GM04503 (cell line): ENCODE measurements at places on chromosomes 3 and 15.
A peak's percentile ranks its signal among the peaks of the same experiment; 100 is the strongest.

DNA sequence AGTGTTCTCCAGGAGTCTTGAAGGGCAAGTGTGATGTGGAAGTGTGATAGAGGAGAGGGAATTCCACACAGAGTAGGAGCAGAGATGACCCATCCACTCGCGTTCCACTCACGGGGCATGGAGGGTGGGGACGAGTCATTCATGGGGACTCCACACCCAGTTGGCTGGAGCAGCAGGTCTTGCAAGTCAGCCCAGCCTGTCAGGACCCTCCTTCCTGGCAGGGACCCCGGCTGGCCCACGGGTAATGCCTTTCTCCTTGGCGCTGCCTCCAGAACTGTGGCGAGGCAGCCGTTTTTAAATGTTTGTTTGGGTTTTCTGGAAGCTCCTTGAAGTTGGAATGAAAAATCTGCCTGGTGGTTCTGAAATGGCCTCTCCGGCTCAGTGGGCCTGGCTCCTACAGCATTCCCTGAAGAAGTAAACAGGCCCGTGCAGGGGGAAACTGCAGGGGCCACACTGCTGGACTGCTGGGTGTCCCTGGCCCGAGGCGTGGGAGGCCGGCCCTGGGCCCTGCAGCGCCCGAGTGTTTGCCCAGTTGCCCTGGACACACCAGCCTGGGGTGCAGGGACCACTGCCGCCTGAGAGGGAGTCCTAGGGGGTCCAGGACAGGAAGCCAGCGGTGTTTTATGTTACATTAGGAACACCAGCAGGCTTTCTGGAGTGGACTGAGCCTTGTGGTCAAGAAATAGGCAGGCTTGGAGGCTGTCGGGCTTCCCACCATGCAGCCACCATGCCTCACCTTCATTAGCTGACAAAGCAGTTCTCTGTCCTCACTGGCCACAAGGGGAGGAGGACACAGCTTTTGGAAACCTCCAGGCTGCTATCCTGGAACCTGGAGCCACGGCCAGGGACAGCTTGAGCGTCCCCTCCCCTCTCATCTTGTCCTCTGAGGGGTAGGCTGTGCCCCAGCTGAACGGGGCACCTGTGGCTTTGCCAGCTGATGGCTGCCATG lies 61.3 kb downstream of the CEMIP start:
- no peak for DNase-seq

DNA sequence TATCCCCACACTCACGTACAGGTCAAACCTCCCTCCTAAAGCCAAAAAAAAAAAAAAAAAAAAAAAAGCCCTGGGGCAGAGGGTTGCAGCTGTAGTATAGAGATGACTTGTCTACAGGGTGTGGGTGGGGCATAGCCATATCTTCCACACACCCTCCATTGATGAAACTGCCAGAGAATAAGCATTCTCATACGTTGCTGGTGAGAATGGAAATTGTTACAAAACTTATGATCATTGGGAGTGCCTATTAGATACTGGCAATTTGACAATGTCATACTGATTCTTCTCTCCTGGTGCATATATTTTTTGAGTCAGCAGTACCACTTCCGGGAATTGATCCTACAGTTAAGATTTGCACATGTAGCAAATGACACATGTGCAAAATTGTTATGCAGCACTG lies 11.0 kb upstream of the CTNNB1 start:
- no peak for DNase-seq

GRCh38 chr3:142106548-142106947 lies 42.8 kb downstream of the TFDP2 start:
- no peak for DNase-seq

GRCh38 chr15:39181940-39182339 lies 398.9 kb upstream of the THBS1 start:
- peak; percentile 76 for DNase-seq

GRCh38 chr15:99414755-99415731 lies 150.7 kb upstream of the MEF2A start:
- DNase-seq = no peak

DNA sequence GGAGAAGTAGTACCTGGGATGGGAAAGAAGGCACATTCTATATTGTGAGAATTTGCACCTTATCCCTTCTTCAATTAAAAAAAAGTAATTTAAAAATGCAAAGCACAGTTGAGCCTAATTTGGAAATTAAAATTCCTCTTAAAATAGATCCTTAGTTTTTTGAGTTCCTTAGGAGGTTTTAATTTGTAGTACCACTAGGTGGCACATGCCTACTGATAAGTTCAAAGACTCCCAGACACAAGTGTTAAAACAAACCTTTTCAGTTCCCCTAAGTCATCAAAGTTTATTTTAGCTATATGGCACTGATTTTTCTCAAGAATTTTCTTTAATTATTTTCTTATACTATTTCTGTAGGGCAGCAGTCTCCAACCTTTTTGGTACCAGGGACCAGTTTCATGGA lies 127.6 kb upstream of the AZI2 start:
- peak; percentile 3 for DNase-seq

- DNase-seq = no peak
Measured at GRCh38 chr3:32481791-32482631, 20.6 kb downstream of the CMTM6 start.
